AG04450 (cell line): ENCODE measurements at places on chromosomes 1 and 21.

DNA sequence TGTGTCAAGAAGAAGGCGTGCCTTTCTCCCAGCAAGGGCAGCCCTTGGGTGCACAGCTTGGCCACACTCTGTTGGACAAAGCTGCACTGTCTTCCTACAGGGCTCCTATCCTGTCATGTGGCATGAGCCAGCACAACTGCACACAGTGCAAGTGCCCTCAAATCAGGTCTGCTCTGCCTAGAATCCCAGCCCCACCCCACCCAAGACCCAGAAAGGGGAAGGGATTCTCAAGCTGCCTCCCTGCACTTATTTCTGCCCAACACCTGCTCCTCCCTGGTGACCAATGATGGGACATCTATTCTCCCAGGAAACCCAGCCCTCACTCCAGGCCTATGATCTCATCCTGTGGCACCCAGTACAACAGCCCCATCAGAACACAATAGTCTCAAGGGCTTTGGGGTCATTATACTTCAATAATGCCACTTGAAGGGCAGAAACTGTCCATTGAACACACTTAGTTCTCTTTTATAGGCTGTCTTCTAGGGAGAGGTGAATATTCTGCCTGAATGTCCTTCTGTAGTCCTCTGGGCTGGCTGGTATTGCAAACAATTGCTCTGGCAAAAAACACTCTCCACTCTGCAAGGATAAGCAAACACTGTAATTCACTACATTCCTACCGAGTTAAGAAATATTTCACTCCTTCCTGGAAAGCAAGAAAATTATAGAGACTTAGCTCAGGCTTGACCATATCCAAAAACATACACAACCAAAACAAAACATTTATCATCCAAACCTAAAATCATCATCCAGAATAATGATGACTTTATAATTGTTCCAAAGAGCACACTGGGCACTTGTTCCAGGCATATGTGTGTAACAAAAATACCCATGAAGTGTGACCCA is 43.1 kb upstream of the IGSF3 start:
- DNase-seq: no peak

- no peak for DNase-seq
These were observed 18.7 kb upstream of the TRAF3IP3 start for GRCh38 chr1:209737118-209737505.

DNA sequence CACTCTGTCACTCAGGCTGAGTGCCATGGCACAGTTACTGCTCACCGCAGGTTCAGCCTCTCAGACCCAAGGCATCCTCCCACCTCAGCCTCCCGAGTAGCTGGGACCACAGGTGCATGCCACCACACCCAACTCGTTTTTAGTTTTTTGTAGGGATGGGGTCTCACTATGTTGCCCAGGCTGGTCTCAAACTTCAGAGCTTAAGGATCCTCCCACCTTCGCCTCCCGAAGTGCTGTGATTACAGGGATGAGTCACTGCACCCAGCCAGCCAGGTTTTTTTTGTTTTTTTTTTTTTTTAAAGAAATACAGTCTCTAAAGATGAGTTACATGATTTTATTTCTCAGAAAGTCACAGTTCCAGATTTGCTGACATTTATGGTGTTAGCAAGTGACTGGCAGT is 29.0 kb downstream of the BACE2 start:
- DNase-seq: no peak

DNA sequence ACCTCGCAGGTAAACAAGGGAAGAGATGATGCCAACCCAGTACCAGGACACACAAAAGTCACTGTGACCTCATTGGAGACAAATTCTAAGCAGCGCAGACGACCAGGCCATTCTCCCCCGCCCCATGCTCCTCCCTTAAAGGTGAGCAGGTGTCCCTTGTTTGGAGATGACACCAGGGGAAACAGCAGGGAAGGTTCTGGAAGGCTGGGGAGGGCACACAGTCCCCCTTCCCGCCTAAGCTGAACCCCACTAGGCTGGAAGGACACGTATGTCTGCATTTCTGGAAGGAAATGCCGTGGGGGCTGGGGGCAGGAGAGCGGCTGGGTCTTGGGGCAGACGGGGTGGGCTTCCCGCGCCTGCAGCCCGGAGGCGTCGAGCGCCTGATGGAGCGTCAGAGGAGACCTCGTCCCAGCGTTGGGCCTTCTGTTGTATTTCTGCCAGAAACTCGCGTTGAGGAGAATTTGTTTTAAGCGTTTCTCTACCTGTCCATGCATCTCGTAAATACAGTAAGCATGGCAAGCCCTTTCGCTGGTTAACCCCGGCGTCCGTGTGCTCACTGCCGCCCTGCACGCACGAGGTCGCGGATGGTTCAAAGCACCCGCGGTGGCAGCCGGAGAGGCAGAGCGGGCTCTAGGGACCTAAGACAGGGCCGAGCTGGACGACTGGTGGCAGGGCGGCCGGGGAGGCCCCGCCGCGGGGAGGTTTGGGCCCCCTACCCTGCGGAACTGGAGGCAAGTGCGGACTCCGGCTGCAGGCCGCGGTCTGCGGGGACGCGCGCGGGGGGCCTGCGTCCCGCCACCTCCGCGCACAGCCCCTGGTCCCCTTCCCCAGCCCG is 1.2 kb upstream of the LHX4 start:
- DNase-seq: no peak

DNA sequence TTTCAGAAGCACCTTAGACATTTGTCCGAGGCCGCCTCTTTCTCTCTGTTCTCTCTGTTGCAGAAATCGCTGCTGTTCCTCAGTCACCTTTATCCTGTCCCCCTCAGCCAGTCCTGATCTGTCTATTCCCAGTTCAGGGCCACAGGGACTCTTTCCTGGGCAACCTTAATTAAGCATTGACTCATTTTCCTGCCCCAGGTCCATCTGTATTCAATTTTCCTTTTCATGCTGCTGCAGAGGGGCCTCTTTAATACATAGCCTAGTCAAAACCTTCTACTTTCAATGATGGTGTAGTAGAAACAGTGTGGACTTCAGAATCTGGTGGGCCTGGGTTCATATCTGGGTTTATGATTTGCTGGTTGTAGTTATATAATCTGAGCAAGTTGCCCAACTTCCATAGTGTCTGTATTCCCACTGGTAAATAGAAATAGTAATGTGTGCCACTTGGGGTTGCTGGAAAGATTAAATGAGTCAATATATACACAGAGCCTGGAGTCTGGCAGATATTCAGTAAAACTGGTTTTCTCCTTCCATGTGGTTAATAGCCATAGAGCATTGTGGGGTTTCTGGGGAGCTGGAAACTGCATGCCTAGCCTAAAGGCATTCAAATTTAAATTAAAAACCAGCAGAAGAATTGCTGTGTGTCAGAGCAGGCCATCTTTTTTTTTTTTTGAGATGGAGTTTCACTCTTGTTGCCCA is 4.5 kb downstream of the TRAF5 start:
- no peak for DNase-seq

GRCh38 chr1:45802343-45803298 is 791 bp upstream of the MAST2 start:
- DNase-seq: peak; percentile 95

DNA sequence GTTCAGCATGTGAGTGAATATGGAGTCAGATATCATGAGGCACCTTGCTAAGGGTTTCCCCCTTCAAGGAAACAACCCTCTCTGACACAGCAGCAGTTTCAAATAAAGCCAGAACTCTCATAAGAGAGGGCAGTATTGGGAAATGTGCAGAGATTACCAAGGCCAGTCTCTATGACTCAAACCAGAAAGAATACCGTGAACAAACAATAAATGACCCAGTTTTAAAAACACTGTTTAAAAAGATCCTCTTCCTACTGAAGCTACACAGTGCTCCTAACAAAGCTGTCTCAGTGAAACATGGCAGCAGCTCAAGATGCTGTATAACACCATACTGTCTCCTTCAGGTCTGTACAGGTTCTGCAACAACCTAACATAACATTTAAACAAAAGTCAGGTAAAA is 102.6 kb downstream of the KIAA0319L start:
- peak; percentile 60 for DNase-seq

- DNase-seq: no peak
These were observed 7.4 kb upstream of the IGFN1 start for GRCh38 chr1:201183209-201183608.

DNA sequence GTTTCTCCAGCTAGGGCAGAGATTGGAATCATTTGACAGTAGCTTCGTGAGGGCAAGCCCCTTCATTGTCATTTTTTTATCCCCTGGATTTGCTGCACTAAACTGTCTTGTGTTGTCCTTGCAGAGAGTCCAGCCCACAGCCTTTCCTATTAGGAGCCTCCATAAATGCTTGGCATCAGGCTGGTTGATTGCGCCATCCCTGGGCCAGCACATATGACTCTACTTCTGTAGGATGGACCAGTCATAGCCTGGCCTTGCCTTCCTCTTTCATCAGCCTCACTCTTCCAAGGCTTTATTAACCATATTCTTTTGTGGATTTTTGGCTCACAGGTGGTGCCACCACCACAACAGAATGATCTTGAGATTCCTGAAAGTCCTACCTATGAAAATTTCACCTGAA is 31.4 kb downstream of the LY9 start:
- no peak for DNase-seq

DNA sequence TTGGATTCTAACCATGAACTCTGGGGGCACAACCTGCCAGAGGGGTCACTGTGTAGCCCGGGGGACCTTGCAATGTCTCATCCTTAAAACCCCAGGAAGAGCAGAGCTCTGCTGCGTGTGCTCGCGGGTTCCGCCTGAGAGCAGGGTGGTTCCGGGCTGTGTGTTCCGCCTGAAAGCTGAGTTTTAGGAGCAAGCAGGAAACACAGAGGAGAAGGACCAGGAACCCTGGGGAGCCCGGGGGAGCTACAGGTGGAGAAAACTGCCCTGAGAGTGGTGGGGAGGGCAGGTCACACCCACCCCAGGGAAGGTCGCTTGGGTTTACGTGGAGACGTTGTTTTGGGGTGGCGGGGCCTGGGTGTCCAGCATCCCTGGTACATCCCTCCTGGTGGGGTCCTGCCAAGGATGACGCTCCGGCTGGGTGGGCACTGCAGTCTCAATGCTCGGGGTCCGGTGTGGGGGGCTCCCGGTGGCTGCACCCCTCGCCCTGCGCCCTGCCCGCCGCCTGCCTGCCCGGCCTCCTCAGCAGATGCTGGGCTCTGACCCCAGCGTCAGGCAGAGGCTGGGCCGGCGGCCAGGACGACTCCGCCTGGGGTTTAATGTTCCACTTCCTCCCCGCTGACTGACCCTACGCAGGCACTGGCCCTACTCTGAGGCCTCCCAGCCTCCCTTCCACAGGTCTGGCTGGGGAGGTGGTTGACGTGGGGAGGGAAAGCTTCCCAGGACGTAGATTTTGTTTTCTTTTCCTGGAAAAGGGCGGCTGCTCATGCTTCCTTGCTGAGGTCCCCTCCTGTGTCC is 17.3 kb upstream of the C1orf159 start:
- DNase-seq: no peak

- no peak for DNase-seq
These were observed 39.7 kb downstream of the SLC66A1 start for GRCh38 chr1:19351873-19352272.

GRCh38 chr1:64579767-64580166 is 109.8 kb downstream of the CACHD1 start:
- no peak for DNase-seq
